ENCODE measurements at places on chromosomes 11 and 22.

DNA sequence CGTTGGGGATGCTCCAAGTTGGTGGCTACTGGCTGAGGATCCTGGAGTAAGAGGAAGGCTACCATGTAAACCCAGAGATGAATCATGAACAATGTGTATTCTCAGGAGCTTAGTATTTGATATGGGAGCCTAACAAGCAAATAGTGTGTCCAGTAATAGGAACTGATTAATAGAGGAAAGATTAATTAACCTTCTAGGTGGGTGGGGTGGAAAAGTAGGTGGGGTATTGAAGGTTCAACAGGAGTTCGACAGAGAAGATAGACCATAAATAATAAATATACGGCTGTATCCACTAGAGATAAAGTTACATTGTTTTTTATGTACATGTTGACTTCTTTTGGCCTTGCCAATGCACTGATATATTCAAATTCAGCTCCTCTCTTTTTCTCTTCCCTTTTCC, 43.1 kb downstream of the BMAL1 start:
- no peak for DNase-seq

DNA sequence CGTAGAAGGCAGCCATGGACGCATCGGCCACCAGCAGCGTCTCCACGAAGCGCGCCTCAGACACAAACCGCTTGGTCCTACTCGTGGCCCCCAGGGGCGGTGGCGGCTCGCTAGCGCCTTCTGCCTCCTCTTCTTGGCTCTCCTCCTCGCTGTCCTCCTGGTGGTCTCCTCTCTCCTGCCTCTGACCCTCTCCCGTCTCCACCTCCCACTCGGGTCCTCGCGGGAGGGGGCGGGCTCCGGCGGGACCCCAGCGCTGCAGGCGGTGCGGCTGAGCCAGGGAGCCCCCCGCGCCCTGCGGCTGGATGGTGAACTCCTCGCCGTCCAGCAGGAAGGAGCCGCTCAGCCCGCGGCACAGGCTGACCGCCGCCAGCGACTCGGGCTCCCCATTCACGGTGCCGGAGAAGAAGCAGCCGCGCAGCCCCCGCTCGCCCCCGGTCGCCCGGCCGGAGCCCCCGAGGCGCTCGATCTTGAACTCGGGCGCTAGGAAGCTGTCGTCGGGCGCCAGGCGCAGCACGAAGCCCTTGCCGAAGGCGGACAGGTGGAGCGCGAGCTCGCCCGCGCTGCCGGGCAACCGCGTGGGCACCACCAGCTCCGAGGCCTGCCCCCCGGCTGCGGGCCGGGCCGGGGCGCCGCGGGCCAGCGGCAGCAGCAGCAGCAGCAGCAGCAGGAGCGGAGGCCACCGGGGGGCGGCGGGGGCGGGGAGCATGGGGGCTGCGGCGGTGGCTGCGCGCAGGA, 661 bp downstream of the ADAMTS8 start:
- DNase-seq: no peak

GRCh38 chr11:82995235-82995634, 76.5 kb downstream of the RAB30 start:
- no peak for DNase-seq

DNA sequence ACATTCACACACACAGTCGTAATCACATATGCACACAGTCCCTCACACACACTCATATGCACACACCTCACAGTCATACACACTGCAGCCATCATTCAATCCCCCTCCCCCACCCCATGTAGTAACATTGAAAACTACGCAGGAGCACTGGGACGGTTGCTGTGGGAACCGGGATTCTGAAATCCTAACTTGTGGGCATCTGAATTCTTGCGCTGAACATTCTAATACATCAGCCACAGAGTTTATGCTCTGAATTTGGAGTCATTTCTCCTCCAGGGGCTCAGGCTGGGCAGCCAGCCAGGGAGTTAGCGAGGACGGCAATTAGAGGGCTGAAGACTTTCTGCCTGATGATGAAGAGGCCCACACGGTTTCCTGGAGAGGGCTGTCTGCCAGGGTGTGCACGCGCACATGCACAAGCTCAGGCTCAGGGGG, 32.7 kb downstream of the CD6 start:
- DNase-seq: peak; percentile 66

DNA sequence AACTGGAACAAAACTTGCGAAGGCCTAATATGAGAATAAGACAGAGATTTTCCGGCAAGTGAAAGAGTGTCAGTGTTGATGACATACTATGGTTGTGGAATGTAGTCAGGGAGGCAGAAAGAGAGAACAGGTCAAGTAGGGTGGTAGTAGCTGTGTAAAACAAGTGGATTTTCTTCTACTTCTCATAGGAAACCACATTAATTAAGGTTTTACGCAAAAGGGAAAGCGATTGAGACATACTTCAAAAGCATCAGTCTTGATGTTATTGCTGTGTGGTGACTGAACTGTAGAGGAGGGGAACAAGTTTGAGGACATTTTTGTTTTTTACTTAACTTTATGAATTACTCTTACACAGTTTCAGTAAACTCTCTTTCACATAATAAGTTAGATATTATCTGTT, 186.0 kb upstream of the CNTN5 start:
- DNase-seq: peak; percentile 20

- DNase-seq: no peak
These were observed 407.3 kb upstream of the CHORDC1 start for GRCh38 chr11:90630176-90630575.

DNA sequence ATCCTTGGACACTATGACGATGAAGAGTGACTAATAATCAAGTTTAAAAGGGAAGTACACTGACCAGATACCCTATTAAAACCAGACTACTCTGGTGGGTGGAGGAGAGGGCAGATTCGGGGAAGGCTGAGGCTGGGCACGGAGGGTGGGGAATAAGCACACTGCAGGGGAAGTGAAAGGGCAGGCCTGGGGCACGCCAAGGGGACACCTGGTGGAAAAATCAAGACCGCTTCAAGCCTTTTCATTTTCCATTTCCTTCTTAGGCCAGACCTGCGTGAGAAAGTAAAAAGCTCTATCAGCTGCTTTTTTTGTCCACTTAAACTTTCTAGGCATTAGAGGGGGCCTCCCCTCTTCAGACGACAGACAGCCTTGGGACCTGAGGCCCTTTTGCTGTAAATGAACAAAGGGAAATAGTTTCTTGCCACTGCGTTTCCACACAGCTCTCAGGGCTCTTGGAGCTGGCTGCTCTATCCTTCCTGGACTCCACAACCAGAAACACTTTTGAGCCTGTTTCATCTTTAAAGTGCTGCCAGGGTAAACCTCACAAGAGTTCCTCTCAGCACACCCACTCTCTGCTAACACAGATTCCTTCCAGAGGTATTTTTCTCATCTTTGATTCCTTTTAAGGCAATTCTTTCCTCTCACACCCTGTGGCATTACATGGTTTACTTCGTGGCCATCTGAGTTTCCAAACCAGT, 25.0 kb upstream of the SERPIND1 start:
- DNase-seq: no peak

- no peak for DNase-seq
These were observed 127.1 kb downstream of the EHF start for GRCh38 chr11:34748036-34748435.

DNA sequence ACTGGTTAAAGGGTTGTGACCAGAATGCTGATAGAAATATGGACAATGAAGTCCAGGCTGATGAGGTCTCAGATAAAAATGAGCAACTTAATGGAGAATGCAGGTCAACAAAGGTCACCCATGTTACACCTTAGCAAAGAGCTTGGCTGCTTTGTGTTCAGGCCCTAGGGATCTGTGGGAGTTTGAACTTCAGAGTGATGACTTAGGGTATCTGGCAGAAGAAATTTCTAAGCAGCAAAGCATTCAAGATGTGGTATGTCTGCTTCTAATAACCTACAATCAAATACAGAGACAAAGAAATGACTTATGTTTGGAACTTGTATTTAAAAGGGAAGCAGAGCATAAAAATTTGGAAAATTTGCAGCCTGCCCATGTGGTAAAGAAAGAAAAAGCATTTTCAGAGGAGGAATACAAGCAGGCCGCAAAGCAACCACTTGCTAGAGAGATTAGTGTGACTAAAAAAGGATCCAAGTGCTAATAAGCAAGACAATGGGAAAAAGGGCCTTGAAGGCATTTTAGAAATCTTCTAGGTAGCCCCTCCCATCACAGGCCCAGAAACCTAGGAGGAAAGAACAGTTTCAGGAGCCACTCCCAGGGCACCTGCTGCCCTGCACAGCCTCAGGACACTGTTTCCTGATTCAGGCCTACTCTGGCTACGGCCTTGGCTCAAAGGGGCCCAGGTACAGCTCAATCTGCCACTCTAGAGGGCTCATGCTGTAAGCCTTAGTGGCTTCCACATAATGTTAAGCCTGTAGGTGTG, 41.3 kb downstream of the TNKS1BP1 start:
- DNase-seq: no peak

- peak; percentile 54 for DNase-seq
These were observed 16.3 kb downstream of the SPTY2D1 start for GRCh38 chr11:18617688-18618341.

DNA sequence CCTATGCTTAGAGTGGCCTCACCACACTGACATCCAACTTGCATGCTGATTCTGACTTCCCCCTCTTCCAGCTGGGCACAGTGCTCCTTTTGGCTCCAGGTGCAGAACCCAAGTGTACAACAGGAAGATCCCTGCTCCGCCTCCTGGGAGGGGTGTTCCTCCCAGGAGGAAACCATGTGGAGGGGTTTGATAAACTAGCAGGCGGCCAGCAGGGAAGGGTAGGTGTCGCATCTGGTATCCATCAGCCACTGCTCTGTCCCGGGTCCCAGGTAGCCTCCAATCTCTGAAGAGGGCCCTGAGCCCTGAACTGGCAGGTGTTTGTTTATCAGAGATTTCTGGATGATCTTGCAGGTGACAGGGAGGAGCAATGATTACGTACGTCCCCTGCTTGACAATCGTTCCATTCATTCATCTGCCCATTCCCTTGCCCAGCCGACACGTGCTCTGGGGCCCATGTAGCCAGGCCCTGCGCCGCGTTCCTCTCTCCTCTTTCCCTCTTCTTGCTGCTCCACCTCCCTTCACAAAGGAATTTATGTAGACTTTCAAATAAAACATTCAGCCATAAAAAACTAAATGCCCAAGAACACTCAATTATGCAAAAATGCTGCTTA, 41.2 kb upstream of the MICAL2 start:
- DNase-seq: no peak

- no peak for DNase-seq
These were observed 167.1 kb upstream of the TTC12 start for GRCh38 chr11:113147249-113147648.

- DNase-seq: no peak
These were observed 22.2 kb upstream of the MALAT1 start for GRCh38 chr11:65476632-65477148.

DNA sequence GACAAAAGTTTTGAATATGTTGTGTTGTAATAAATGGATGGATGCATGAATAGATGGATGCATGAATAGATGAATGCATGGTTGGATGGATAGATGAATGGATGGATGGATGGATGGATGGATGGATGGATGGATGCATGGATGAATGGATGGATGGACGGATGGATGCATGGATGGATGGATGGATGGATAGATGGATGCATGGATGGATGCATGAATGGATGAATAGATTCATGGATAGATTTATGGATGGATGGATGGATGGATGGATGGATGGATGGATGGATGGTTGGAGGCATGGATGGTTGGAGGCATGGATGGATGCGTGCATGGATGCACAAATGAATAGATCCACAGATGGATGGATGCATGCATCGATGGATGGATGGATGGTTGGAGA, 623.2 kb upstream of the B3GAT1 start:
- DNase-seq: no peak

GRCh38 chr22:46589871-46590271, 30.3 kb upstream of the GRAMD4 start:
- DNase-seq: no peak

GRCh38 chr11:8610532-8611116, 16.6 kb upstream of the STK33 start:
- no peak for DNase-seq

GRCh38 chr11:62922653-62923431, 1.7 kb upstream of the CHRM1 start:
- DNase-seq: no peak

DNA sequence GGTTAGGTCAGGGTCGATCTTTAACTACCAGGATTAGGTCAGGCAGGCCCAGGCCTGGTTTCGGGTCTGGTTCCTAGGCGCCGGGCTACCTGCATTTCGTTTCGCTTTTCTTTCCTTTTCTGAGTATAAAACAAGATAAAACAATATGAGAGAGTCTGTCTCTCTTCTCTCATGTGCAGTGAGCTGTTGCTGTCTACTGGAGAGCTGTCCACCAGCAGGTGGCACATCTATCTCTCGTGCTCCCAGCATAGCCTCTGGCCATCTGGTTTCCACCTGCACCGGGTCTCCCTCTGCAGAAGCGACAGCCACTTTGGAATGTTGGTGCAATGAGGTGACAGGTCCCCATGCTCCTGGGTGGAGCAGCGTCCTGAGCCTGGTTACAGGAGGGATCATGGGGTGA, 27.6 kb downstream of the RIBC2 start:
- peak; percentile 59 for DNase-seq

GRCh38 chr11:30479899-30480298, 106.3 kb downstream of the MPPED2 start:
- no peak for DNase-seq

DNA sequence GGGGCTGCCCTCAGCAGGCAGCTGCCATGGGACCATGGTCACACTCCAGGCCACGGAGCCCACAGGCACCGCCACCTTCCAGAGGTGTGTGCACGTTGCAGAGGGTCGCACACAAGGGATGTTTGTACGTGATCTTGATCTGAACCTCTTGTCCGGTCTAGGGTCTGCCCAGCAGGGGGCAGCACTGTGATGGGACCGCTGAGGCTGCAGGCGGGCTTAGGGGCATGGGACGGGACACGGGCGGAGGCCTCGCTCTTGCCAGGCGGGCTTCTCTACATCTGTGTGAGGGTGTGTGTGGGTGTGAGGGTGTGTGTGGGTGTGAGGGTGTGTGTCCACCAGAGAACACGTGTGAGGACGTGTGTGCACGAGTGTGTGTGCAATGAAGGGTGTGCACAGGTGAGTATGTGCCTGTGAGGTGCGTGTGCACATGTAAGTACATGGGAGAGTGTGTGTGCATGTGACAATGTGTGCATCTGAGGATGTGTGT, 52.4 kb downstream of the CACNA1I start:
- DNase-seq: no peak

- DNase-seq: peak; percentile 97
These were observed 19.4 kb upstream of the CTSD start for GRCh38 chr11:1782831-1783724.

DNA sequence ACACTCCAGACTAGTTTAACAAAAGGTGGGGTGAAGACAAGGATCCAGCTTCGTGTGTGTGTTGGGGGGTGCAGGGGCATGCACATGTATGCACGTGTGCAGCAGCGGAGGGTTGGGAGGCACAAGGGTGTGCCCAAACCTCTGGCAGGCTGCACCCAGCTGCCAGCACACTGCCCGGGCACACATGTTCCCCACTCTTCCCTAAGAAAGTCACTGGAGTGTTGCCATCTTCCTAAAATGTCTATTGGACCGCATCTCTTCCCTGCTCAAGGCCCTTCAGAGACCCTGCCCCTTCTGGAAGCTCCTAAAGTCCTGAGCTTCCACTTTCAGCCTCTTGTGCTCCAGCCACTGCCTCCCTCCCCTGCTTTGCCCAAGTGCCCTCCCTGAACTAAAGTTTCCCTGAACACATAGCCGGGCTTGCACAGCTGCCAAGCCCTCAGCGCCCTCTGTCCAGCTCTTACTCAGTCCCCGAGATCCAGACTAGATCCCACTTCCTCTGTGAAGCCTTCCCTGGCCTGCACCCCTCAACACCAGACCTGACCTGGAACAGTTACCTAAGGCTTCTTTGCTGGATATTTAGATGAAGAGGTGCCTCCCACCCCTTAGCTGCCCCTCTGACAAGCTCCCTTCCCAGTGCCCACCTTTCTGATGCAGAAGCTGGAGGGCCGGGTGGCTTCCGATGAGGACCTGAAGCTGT, 6.0 kb downstream of the CFL1 start:
- peak; percentile 54 for DNase-seq
